ENCODE measurements at places on chromosomes 12 and 14.

- DNase-seq = no peak
Measured at GRCh38 chr12:55757701-55758100, 14.8 kb downstream of the GDF11 start.

- DNase-seq = no peak
Measured at GRCh38 chr12:110809149-110809548, 37.6 kb upstream of the CCDC63 start.

DNA sequence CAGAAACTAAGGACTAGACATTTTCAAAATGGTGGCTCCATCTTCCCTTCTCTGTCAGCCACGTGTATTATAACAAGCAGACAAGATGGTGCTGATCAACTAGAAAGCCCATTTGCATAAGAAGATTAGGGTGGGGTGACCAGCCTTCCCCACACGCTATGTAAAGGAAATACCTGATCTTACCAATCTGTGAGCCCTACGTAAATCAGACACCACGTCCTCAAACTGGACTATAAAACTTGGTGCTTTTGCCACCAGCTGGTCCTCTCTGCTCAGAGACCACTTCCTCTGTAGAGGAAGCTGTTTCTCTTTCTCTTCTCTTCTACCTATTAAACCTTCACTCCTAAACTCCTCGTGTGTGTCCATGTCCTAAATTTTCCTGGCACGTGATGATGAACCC lies 101.1 kb upstream of the PLEKHG7 start:
- no peak for DNase-seq

GRCh38 chr12:52037248-52037861 lies 13.9 kb upstream of the NR4A1 start:
- peak; percentile 49 for DNase-seq

- peak; percentile 74 for DNase-seq
Measured at GRCh38 chr12:50625029-50625925, 120.5 kb downstream of the DIP2B start.

- no peak for DNase-seq
Measured at GRCh38 chr14:105476097-105476830, 1.6 kb downstream of the CRIP2 start.

- no peak for DNase-seq
Measured at GRCh38 chr14:61337893-61338292, 16.5 kb downstream of the PRKCH start.

GRCh38 chr12:117874842-117875434 lies 93.9 kb downstream of the KSR2 start:
- peak; percentile 47 for DNase-seq

DNA sequence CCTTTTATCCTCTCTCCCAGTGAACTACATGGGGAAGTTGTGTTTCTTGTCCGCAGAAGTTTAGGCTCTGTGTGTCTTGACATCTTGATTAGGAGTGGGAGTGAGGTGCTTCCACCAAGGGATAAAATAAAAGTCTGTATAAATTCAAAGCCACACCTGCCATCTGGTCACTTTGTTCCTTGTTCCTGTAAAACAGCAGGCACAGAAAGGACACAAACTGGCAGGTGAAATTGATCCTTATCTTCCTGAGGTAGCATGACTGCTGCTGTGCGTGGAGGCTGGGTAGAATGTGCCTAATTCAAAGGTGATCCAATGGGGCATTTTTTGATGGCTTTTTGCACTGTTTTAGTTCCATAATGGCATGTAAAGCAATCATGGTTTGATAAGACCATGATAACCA lies 104.3 kb upstream of the KITLG start:
- DNase-seq = no peak

- DNase-seq = no peak
Measured at GRCh38 chr14:61699027-61699426, 3.7 kb downstream of the HIF1A start.

GRCh38 chr12:8088574-8088973 lies 6.5 kb downstream of the NECAP1 start:
- DNase-seq = no peak

- no peak for DNase-seq
Measured at GRCh38 chr14:104252256-104253215, 114.1 kb downstream of the KIF26A start.

GRCh38 chr12:55780685-55781084 lies 36.8 kb downstream of the SARNP start:
- DNase-seq = no peak

- DNase-seq = peak; percentile 83
Measured at GRCh38 chr14:103334644-103335622, 896 bp downstream of the EIF5 start.

DNA sequence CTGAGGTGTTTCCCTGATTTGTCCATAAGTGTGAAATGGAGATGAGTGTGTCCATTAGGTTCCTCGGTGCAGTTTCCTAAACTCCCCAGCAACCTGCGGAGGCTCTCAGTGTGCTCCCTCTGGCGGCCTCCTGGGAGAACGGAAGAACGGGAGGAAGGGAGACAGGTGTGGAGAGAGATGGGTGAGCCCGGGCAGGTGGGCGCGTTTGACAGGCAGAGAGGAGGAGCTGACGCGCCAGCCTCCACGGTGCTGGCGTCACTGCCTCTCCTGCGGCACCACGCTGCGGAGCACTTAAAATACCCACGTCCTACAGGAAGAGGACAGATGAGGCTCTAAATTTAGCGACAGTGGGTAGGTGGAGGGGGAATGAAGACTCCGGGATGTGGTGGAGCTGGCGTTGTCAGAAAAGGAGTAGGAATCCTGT lies 26.8 kb upstream of the PEX5 start:
- no peak for DNase-seq

All from fibroblast of skin of right quadriceps (primary cell).